ENCODE measurements at places on chromosomes 3 and 15.
A peak's percentile ranks its signal among the peaks of the same experiment; 100 is the strongest.

- no peak for DNase-seq
Observed at GRCh38 chr3:144583871-144584270, 612.2 kb downstream of the DIPK2A start.

DNA sequence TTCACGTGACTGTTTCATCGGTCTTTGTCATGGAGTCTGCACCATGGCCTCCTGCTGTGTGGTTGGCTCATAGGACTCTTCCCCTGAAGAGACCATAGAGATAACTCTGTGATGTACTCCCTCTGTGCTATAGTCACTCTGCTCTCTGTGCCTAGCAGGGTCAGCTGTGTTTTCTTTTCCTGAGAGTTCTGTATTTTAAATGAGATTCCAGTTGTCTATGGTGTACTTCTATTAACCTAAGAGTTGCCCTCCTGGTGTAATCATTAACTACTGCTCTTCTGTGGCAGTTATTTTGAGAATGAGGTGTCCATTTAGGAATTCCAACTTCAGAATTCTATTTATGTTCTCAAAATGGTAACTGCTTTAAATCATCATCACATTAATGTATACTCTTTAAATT lies 114.5 kb upstream of the ARPP21 start:
- no peak for DNase-seq

GRCh38 chr3:177451864-177452830 lies 254.9 kb upstream of the TBL1XR1 start:
- DNase-seq = no peak

GRCh38 chr3:130405956-130406355 lies 60.5 kb downstream of the COL6A5 start:
- DNase-seq = no peak

DNA sequence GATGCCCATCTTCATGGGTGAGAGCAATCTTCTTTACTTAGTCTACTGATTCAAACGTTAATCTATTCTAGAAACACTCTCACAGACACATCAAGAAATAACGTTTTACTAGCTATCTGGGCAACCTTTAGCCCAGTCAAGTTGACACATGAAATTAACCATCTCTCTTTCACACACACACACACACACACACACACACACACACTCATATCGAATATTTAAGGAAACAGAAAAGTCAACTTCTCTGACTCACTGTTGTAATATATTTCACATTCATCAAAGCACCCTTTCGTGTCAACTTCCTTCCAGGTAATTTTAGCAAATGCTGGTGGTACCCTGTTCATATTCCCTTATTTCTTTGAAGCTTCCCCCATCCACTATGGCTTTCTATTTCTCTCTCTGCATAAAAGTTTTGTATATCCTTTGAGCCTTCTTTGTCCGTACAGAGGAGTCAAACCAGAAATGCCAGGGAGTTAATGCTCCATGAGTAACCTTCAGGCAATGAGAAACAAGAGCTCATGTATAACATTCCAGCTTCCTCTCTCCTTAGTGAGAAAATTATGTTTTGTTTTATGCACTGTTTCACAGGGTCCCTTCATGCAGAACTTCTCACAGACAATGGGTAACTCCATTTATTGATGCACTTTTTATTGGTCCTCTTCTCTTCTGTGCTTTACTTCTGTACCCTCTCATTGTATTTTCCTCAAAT lies 335.5 kb upstream of the CBLB start:
- no peak for DNase-seq

- DNase-seq = no peak
Observed at GRCh38 chr3:30309961-30310954, 296.1 kb upstream of the TGFBR2 start.

DNA sequence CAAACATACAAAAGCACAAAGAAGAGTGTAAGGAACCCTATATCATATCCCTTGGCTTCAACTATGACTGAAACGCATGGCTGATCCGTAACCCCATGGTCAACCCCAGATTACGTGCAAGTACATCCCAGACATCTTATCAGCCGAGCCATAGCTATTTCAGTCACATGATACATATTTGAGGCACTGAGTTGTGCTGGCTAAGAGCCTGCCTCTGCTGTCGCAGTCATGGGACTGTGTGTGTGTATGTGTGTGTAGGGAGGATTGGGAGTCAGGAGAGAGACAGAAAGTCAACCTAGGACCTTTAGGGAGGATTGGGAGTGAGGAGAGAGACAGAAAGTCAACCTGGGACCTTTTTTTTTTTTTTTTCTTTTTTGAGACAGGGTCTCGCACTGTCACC lies 8.4 kb downstream of the ST6GAL1 start:
- DNase-seq = no peak

DNA sequence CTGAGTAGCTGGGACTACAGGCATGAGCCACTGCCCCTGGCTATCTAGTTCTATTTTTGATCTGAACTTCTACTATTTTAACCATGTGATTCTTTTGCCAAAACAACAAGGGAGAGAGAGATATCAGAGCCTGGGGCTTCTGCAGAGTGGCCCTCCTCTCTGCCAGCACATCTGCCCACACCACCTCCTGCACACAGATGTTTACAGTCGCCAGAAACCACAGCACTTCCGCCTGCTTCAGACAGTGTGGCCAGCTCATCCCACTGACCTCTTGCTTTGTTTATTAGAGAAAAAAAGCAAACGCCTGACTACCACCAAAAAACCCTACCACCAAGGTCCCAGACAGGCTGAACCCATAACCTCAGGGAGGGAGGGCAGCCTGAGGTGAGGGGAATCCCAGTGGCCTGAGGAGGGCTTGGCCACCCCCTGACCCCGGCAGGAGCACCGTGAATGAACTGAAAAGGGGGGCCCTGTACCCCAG lies 85.9 kb upstream of the ABHD2 start:
- DNase-seq = peak; percentile 26

DNA sequence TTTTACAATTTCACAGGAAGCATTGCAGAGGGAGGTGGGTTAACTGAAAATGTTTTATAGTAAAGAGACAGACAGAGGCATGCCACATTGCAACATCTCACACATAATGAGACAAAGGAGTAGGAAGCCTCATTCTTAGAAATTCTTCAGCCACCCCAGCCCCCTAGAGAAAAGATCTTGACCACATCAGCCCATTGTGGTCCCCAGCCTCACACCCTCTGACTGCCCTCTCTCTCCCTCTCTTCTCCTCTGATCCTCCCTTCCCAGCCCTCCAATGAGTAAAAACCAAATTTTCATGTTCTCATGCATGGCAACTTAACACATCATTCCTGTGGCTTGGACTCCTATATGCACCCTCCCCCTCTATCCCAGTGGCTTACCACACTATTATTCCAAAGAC lies 174.1 kb downstream of the UACA start:
- no peak for DNase-seq

GRCh38 chr15:77180757-77181156 lies 109.8 kb upstream of the TSPAN3 start:
- DNase-seq = no peak

GRCh38 chr15:89378296-89379151 lies 43.9 kb upstream of the POLG start:
- DNase-seq = no peak

- DNase-seq = no peak
Observed at GRCh38 chr15:50340416-50340815, 14.6 kb downstream of the GABPB1 start.

GRCh38 chr3:157394411-157394810 lies 42.2 kb upstream of the PTX3 start:
- DNase-seq = no peak

DNA sequence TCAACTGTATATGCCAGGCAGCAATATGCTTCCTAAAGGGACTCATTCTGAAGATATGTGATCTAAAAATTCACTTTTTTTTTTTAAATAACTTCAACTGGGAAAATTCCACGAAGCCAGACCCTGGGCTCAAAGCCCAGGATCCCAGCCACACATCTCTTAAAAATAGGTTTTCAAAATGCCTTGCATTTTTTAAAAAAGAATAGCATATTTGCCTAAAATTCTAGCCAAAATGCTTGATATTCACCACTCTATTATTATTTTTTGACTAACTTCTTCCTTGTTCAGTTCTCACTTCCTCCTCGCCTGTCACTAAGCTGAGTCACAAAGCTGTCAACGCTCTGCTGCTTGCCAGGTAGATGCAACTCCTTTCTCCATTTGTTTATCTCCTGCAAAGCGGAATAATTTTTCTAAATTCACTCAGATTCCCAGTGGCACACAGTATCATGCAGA lies 28.0 kb upstream of the VGLL4 start:
- DNase-seq = no peak

- DNase-seq = no peak
Observed at GRCh38 chr15:68277131-68277602, 378 bp upstream of the FEM1B start.

- no peak for DNase-seq
Observed at GRCh38 chr3:40593351-40593750, 68.6 kb downstream of the ZNF621 start.

- no peak for DNase-seq
Observed at GRCh38 chr15:39188930-39189329, 391.9 kb upstream of the THBS1 start.

DNA sequence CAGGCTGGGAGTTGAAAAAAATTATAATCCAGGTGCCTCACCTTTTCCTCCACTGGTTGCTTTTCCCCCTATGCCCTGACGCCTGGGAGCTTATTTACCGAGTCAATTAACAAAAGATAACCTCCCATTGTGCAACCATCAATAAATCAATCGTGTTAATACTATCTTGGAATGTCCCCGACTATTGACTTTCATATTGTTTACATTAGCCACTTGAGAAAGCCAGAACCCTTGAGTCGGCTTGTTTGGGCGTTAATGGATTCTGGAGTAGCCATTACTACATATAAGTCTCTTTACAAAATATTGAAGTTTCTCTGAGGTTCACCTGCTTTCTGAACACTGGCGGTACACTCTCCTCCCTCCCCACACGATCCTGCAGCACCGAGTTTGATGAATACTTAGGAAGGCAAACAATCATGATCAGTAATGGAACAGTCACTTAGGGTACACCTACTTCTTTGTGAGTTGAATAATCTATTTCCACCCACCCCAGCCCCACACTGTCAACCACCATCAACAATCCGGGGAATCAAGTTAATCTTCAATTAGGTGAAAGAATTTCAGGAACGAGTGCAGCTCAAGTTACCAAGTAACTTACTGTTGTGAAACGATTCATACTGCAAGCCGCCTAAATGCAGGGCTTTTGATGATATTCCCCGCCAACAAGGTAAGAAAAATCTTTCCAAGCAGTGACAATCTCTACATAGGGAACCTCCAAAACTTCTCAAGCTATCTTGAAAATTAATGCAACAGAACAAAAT lies 159.3 kb upstream of the NR2F2 start:
- no peak for DNase-seq

- DNase-seq = no peak
Observed at GRCh38 chr3:193826159-193826795, 233.3 kb downstream of the OPA1 start.

- DNase-seq = no peak
Observed at GRCh38 chr3:97189835-97190234, 375.4 kb downstream of the EPHA6 start.

GRCh38 chr3:127488141-127488672 lies 102.3 kb downstream of the TPRA1 start:
- no peak for DNase-seq

DNA sequence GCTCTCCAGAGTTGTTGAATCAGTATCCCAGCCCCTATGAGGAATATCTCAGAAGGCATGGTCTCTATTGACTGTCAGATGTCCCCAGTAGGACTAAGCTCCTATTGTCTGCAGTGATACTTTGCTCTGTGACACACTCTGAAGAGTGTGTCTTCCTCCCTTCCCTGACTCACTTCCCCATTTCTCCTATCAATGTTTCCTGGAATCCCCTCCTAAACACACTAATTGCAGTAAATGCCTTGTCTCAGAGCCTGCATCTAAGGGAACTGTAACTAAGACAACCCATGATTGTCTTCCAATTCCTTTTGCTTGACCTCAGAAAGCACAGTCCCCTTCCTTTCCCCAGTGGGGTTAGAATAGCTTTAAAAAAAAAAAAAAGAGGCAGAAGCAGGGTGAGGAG lies 397.3 kb upstream of the PROK2 start:
- no peak for DNase-seq

DNA sequence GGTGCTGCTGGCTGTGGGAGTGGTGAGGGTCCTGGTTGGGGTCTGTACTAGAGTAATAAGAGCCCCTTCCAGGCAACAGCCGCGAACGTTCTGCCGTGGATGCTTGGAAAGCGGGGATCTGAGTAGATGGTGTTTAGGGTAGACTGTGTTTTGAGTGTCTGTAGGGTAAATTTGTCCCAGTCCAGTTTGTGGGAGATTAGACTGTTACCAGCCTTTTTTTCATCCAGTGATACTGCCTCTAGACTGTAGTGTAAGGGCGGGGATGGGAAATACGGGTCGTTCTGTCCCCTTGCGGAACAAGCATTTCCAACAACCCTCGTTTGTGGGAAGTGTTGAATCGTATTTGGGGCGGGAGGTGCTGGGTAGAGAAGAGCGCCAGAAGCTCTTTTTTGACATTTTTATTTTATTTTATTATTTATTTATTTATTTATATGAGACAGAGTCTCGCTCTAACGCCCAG lies 424 bp downstream of the HAUS2 start:
- DNase-seq = no peak

GRCh38 chr3:79843180-79843579 lies 75.4 kb upstream of the ROBO1 start:
- DNase-seq = no peak

Measured in GM18507 (cell line).